T-helper 22 cell (primary cell): ENCODE measurements at places on chromosomes 2 and 18.

DNA sequence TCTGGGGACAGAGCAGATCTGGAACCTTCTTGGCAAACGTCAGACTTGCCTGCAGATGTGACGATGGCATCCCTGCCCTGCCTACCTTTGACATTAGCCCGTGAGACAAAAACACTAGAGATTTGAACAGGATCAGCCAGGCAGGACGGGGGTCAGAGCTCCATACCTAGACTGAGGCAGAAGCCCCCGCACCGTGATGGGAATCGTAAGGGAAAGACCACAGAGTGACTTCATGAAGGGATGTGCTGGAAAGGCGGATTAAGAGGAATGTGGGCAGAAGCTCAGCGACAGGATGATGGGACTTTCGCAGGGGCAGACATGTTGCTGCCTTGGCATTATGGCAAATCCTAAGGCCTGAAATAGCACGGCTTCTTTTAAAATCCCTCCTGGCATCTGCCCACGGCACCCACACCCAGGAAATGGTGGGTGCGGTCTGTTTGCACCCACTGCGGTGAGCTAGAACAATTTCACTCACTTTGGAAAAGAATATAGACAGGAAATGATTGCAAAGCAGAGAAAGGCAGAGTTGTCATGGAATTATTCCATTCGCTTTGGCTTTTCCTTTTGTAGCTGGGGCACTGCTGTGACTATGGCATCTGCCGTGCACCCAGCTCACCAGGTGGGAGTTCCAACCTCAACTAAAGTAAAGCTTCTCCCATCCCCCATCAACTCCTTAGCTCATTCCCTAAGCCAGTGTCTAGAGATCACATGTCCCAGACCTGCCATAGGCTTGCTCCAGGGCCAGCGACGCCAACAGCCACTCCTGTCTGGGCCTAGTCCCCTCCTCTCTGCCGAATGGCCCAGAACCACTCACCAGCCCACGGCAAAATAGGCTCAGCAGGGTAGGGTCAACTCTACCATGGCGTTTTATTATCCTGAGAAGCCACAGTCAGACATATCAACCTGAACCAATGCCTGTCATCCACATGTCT is 112.7 kb upstream of the NPAS2 start:
- no peak for DNase-seq

DNA sequence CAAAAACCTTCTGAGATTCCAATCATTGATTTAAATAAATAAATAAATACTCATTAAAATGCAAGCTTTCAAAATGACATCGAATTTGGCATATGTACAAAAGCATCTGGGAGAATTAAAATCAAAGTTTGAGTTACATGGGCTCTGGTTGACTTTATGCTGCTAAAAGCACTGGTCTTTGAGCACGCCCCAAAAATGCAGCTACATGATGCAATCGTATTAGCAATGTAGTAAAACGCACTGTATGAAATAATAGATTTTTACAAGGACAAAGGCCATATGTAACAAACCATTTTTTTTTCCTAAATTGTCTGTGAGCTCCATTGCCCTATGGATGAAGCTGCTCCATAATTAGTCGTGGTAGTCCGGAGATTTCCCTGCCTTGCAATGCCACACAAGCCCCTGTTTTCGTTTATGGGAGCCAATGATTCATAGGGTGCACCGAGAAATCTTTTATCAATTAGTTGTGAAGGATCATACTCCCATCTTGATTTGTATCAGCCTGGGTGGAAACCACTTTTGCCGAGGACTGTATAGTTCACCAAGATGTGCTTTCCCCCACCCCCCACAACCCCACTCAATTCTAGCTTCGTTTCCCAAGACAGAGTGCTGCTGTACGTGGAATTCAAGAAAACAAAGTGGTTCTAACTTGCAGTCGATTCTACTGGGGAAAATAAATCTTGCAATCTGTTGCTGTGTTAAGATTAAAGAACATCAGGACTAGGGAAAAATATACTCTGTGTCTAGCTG is 268.4 kb downstream of the IRS1 start:
- DNase-seq, result no peak

DNA sequence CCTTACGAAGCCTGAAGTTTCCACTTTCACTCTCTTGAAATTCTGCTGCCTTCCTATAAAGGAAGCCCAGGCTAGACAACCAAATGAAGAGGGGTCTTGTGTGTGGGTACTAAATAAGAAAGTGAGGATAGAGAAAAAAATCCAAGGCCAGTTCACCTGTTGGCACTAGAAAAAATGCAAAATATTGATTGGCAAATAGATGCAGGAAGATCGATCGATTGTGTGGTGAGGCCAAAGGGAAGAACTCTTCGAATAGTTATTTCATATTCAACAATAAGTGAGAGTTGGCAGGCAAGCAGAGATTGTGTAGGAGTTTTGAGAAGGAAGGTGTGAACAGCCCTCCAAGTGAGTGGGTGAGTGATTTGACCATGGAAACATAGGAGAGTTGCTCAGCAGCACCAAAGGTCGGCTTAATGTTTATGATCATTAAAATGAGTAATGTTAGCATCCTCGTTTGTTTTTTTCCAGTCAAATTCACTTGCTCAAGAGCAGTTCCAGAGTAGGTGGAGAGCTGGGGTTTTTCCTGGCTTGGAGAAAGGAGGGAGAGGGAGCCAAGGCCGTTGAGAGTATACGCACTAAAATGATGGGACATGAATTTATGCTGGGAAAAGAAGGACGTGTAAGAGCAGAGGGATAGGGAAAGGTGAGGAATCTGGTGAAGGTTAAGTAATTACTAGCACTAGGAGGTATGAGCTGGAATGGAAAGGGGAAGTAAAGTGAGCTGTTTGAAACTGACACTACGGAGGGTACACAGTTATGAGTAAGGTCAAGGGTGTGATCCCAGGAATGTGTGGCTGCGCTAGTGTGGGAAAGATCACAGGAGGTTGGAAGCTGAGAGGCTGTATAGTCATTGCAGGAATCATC is 1.1 kb upstream of the NAPG start:
- no peak for DNase-seq

DNA sequence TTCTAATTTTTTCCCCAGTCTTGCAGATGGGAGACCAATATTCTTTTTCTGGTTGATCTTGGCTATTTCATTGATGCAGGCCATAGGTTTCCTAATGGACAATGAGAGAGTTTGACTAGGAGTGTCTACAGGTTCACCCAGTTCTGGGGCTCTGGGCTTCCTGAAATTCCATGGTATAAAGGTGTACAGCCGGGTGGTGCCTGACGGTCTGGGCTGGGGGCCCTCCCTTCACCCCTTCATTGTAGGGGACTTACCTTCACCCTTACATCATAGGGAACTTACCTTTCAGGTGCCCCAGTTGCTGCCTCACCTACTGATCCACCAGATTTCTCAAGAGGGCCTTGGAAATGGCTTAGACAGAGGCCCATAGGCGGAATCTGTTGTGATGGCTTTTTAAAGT is 13.0 kb upstream of the LAPTM4A start:
- no peak for DNase-seq

DNA sequence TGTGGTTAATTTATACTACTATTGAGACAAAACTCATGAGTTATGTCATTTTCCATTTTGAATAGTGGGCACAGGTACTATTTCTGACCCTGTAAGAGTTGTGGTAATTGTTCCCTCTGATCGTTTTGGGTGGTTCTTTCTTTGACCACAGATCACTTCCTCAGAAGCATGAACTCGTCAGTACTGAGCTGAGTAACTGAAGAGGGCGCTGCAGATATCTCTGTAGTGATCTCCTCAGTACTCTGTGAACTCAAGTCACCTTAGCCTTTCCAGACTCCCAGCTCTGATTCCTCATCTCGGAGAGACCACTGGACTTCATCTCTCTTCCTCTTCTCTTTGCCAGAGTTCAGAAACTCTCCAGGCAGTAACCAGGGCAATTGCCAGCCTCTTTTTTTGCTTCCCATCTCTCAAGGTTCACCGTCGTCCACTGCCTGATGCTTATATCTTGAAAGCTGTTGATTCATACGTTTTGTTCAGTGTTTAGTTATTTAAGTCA is 9.4 kb upstream of the IL1RL1 start:
- no peak for DNase-seq

DNA sequence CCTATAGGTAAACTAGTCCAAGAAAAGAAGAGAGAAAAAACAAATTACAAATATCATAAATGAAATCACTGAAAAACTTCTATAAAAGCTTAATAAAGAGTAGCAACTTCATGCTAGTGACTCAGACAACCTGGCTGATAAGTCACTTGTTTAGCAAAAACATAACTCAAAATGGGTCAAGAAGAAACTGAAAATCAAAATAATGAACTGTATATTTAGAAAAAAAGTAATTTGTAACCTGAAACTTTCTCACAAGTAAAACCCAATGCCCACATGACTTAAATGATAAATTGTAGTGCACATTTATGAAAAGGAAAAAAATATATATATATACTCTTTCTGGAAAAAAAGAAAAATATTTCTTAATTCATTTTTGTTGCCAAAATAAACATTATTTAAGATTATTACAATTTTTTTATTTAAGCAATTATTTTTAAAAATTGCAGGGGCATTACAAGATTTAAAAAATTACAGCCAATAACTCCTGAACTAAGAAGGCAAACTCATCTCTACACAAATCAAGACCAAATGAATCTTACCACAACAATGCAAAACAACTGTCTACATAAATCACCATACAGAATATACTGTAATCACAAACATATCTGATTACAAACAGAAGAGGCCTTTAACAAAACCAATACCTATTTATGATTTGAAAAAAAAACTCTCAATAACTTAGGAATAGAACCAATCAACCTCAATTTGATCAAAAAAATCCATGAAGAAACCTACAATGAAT is 406.3 kb downstream of the CDH7 start:
- DNase-seq, result no peak

DNA sequence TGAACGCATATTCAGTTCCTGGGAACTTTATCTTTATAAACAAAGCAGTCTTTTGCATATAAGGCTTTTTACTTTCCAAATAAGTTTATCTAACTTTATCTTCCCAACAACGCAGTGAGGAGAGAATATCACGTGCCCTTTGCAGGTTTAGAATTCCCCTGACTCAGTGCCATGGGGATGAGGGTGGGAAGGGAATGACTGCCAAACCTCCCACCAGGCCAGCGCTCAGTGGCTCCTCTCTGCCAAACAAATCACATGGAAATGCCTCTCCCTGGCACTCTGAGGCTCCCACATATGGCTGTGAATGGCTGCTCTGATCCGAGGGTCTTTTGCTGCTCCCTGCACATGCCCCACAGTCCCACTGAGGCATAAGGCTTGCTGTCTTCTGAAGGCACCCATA is 158.3 kb downstream of the DNAH6 start:
- DNase-seq, result no peak

DNA sequence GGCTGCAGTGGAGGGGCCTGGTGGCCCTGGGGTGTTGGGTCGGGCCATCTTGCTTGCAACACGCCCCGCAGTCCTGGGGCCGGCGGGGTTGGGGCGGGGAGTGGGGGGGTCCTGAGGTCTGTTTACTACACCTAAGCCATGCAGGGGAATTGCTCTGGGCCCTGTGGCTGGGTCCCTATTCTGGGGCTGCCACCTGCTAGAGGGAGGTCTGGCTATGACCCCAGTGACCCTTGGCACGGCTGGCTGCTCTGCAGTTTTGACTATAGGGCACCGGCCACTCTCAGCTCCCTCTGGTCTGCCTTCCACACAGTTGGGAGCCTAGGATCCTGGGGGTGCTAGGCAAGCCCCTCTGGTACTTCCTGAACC is 170.6 kb upstream of the GLI2 start:
- no peak for DNase-seq

DNA sequence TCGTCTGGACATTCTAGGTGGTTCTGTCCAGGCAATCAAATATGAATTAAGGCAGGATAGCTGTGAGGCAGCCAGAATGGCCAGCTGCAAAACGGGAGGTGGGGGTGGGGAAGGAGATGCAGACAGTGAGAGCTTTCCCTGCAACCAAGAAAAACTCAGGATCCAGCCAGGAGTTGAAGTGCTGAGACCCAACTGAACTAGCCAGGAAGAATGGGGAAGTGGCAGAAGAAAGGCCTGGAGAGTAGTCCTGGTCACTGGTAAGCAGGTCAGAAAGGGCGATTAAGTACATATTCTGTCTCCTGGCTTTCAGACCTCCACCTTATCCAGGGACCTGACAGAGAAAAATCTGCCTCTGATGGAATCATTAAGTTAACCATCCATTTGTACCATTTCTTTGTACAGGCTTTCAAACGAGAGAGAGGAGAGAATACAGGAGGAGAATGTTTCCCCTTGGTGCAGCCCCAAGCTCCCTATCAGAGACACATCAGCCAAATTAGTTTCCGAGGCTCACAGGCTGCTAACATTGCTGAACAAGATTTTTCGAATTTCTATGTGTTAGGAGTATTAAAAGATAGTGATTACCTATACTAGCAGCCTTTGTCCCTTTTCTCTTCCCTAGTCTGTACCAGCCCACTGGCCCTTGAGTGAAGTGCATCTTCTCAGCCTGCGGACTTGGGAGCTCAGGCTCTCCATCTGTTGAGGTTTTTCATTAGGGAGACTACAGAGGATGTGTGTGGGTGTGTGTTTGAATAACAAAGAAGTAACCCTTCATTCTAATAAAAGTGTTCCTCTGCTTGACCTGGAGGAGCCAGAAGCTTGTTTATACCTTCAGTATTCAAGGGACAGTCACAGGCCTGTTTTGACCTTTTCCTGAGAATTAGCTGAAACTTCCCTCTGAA is 12.5 kb upstream of the HOXD1 start:
- no peak for DNase-seq
